CD4-positive, alpha-beta T cell treated with Interleukin-2 at 100 ng/mL for 4 hours (primary cell): ENCODE measurements at places on chromosomes 16 and 17.

GRCh38 chr17:35373984-35374765, 754 bp upstream of the SLFN11 start:
- DNase-seq = peak; percentile 50

GRCh38 chr16:30748634-30749445, 615 bp downstream of the PHKG2 start:
- no peak for DNase-seq

DNA sequence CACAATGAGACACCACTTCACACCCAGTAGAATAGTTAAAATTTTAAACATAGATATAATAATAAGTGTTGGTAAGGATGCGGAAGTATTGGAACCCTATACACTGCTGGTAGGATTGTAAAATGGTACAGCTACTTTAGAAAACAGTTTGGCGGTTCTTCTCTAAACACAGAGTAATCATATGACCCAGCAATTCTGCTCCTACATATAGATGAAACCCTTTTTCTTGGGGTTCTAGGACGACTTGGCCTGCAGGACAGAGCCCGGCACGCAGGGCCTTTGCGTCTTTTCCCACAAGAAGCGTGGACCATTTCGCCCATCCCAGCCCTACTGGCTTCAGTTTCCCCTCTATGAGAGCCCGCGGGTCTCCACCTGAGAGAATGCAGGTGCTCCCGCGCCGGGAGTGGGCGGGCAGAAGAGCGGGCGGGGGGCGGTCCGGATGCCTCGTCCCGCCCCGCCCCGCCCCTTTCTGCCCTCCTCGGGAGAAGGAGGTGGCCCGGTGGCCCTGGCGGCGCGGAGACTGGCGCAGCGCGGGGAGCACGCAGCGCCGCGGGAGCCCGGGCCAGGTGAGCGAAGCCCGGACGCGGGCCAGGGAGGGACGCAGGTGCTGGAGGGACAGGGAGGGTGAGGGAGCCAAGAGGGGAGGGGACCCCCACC, at the start of gene SDR42E2:
TSS of gene SDR42E2 (plus strand) at position 508 of the 657 bp plus-strand sequence. CDS start 3,077 bp downstream, outside the sequence.
- peak; percentile 29 for DNase-seq

- no peak for DNase-seq
These were observed 114.2 kb downstream of the SOX9 start for GRCh38 chr17:72234985-72235384.

DNA sequence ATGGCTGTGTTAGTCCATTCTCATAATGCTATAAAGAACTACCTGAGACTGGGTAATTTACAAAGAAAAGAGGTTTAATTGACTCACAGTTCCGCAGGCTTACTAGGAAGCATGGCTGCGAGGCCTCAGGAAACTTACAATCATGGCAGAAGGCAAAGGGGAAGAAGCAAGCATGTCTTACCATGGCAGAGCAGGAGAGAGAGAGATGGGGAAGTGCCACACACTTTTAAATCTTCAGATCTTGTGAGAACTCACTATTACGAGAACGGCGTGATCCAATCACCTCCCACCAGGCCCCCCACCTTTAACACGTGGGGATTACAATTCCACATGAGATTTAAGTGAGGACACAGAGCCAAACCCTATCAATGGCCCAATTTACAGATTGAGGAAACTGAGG, 96.5 kb downstream of the SDK2 start:
- no peak for DNase-seq

DNA sequence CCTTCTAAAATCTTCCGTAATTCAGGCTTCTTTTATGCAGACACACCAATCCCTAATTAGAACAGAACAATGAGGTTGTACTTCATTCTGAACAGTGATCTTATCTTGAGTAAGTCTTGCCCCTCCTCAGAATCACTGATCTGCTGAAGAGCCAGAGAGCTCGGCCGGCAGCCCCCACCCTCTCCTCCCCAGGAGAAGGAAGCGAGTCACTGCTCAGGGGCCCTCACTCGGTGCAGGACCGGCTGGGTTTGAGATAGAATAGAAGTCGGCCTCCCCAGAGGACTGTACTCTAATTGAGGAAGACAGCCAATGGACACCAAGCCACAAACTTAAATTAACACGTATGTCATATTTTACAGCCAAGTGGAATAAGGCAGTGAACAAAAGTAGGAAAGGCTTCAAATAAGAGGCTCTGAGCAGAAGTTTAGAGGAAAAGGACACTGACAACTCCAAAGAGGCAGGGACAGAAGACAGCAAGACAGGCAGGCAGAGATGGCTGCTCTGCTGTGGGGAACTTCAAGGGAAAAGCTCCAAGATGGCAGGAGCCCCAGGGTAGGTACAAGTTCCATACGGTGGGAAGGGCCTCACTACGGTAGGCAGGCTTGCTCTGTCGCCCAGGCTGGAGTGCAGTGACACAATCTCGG, 18.6 kb downstream of the CREBBP start:
- no peak for DNase-seq

DNA sequence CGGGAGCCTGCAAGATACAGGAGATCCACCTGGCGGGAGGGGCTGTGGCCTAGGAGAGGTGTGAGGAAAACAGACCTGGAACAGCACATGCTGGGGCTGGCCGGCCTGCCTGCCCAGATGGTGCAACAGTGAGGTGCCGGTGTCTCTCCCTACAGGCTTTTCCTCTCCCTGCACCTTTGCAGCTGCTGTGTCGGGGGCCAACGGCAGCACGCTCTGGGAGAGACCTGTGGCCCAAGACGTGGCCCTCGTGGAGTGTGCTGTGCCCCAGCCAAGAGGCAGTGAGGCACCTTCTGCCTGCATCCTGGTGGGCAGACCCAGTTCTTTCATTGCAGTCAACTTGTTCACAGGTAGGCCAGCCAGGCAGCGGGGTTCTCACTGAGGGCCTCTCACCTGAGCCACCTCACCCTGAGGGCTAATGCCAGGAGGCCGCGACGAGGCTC, 15.9 kb downstream of the RGS11 start:
- DNase-seq = no peak

- DNase-seq = no peak
These were observed 26.8 kb upstream of the PRKCA start for GRCh38 chr17:66275651-66276050.

DNA sequence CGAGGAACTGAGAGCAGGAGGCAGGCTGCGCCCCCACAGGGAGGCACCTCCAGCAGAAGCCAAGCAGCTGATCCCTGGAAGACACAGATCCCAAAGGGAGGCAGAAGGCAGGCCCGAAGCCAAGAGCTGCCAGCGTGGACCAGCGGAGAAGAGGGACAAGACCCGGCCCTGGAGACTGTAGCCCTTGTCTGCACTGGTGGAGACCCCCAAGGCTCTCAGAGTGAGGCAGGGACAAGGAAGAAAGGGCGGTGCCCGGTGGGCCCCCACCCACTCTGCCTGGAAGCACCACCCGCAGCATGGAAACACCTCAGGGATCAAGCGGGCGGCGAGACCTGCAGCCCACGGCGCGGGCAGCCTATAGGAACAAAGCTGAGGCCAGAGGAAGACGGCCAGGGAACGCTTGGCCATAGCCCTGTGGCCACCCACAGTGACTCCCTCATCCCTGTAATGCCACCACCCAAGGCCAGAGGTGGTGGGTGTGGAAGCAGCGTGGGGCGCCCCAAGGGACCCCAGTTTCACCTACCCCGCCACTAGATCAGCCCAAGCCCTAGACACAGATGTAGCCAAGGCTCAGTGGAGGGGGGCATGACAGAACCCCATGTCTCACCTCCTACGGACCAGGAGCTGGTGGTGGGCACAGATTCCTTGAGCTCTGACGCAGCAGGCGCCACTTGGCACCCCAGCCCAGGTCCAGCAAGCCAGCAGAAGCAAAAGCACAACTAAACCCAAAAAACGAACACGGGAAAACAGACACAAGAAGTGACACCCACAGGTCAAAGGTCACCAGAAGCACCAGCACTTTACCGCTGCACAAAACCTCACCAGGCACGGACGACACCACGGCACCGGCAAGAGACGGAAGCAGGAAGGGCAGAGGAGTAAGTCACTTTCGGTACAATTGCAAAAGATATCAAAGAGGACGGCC, 2.9 kb upstream of the SIRT7 start:
- DNase-seq = no peak

DNA sequence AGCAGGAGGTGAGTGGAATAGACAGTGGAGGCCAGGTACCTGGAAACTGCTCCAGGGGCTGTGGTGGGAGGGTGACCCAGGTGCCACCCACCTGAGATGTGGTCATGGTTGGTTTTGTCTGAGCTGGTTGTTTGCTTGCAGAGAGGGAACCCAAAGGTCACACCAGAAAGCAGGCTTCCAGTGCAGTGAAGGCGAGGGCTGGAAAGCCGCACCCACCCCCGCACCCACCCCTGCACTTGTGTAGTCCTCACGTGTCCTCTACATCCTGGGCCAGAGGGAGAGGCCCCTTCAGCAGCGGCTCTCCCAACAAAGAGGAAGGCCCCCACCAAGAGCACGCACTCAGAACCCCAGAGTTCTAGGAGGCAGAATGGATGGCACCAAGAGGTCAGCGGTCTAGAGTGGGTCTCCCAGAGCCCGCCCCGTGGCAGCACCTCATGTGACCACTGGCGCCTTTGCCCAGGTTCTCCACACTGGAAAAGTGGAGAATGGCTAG, 92.6 kb upstream of the CBX4 start:
- DNase-seq = no peak

GRCh38 chr16:79656553-79657115, 56.1 kb upstream of the MAF start:
- no peak for DNase-seq

GRCh38 chr17:51335883-51336822, 75.8 kb downstream of the UTP18 start:
- DNase-seq = no peak

GRCh38 chr17:17494499-17494869, 1.7 kb downstream of the RASD1 start:
- DNase-seq = no peak

DNA sequence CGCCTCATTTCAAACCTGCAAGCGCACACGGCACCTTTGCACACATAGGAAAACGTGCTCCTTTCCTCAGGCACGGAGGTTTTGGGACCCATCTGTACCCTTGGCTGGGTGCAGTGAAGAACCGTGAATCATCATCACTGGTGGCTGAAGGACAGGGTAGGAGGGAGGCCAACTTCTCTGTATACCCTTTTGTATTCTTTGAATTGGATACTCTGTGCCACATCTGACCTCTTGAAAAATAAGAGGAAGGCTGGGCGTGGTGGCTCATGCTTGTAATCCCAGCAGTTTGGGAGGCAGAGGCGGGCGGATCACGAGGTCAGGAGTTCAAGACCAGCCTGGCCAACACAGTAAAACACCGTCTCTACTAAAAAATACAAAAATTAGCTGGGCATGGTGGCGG, 11.7 kb downstream of the GPRC5B start:
- no peak for DNase-seq

GRCh38 chr17:7742729-7743128, 25.2 kb downstream of the DNAH2 start:
- no peak for DNase-seq

- no peak for DNase-seq
These were observed 367.6 kb downstream of the CDH11 start for GRCh38 chr16:64754279-64754678.

DNA sequence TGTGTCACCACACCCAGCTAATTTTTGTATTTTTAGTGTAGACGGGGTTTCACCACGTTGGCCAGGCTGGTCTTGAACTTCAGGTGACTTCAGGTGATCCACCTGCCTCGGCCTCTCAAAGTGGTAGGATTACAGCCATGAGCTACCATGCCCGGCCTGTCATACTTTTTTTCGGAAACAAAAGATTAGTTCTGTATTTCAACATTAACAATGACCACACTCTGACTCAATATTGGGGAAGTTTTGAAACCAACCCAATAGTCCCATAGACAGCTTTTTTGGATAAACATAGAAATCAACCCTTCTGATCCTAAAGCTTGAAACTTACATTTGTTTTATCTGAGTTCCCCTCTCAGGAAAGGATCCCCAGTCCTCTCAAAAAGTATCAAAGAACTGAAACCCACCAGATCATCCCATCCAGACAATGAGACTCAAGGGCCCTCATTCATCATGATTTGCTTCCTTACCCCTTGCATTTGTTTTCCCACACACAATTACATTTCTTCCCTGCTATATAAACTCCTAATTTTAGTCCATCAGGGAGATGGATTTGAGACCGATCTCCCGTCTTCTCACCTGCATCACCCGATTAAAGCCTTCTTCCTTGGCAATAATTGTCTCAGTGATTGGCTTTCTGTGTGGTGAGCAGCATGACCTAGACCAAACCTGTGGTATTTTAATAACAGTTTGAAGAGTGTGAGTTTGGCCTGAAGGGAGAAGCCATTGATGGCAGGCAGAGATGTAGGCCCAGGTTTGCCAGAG, 7.2 kb upstream of the AGRP start:
- DNase-seq = no peak

GRCh38 chr16:58882292-58882691, 148.2 kb upstream of the GOT2 start:
- DNase-seq = no peak

DNA sequence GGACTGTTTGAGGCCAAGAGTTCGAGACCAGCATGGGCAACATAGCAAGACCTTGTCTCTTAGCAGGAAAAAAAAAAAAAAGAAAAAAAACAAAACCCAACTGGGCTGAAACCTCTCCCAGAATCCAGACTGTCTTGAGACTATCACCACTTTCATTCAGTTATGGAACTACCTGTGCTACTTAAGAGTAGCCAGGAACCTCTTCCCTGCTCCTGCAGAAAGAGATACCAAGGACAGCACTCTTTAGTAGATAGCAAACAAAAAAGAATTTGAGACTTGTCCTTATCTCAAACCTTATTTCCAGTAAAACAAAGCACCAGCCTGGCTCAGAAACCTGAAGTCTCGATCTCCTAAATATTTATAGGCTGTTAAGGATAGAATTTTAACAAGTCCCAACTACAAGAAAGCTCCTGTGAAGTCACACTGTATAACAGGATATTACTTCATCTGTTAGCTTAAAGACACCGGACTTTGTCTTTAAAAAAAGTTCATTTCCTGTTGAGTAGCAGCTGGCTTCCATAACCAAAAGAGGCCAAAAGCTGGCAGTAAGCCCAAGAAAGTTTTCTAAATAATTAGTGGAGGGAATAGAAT, 5.1 kb downstream of the CDR2 start:
- DNase-seq = peak; percentile 43

DNA sequence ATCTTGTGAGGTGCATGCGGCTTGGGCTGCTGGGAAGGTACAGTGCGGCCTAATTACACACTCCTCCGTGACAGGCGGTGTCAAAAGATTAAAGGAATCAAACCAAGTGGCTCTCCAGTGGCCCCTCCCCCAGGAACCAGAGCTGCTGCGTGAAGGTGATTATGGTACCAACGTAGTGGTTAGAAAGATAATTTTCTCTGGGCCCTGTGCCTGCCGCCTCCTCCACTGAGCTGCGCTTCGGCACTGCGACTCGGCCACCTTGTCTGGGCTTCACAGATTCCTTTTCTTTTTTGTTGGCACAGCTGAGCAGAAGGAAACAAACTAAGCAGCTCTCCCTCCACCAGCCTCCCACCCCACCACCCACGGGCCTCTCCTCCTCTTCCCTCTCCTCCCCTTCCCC, 113.2 kb upstream of the SDK2 start:
- DNase-seq = no peak

DNA sequence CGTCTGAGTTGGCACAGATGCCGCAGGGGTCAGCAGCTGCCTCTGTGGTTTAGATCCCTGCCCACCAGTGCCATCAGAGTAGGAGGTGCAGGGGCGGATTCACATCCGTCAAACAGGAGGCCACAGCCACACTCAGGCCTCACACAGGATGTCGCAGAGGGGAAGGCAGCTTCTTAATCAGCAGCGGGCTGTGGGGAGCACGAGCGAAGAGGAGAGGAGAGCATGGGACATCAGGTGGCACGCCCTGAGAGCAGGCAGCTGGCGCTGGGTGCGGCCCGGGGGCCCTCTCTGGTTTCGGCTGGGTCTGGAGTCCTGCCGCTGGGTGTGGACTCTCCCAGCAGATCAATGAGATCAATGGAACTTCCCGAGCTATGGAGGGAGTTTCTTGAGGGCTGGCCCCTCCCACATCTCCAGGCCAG, 9.6 kb downstream of the LLGL2 start:
- peak; percentile 68 for DNase-seq

GRCh38 chr16:3094289-3095027, 4.6 kb downstream of the ZSCAN10 start:
- DNase-seq = peak; percentile 78
